ENCODE measurements at places on chromosomes 5 and 9.

DNA sequence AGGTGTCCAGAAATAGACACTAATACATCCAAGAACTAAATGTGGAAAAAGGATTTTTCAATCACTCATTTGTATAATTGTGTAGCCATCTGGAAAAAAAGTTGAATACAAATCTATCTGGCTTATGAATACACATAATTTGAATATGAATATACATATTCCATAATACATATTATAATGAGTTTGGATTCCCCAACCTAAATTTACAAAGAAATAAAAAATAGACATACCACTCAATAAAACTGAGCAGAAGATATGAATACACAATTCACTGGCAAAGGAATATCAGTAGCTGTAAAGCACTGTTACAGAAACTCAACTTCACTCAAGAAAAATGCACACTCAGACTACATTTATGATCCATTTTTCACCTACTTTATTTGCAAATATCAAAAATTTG, 121.9 kb upstream of the EDIL3 start:
- DNase-seq = no peak

DNA sequence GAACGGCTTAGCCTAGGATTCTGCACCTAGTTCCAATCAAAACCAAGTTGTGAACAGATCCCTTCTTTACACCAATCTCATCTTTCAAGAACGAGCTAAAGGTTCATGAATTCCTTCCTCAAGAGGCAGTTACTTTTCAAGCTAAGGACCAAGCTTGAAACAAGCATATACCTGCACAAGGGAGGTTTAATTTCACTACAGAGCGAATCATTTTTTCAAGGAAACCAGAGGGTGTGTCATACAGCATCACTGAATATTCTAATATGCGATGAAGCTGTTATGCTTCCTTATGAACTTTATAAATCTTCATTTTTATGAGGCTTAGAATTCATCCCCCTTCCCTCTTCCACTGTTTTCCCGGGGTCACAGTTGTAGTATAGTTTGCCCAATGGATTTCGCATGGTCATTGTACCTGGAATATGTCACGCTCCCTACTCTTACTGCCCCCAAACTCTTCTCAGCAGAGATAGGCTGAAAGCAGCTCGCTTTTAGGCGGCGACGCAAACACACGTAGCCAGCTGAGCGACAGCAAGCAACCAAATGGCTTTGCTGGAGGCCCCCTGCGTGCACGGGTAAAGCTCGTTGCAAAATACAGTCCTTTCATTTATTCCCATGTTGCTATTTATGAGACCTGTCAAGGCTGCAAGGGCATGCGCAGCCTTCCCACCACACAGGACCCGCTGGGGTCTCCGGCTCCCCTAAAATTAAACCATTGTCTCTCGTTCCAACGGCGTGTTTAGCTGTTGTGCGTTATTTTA, 832 bp downstream of the LMBRD2 start:
- peak; percentile 68 for DNase-seq

DNA sequence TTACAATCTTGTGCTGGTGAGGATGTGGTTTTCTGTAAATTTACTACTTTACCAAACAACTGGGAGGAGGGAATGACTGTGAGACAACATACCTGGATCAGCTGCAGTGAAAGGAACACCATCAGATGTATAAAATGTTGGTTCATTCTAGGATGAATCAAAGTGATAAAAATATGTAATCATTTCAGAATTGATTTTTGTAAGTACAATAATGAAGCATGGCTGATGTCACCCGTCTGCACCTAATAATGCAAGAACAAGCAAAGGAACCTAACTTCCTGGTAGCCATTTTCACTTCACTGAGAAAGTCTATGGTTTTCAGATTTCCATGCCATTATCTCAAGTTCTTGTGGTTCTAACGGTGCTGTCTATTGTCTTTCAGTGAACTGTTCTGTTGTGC, 18.7 kb upstream of the C5orf34 start:
- no peak for DNase-seq

GRCh38 chr9:19424176-19424779, 15.5 kb downstream of the ACER2 start:
- no peak for DNase-seq

GRCh38 chr5:159273923-159274322, 10.8 kb downstream of the UBLCP1 start:
- DNase-seq = no peak

- DNase-seq = no peak
Observed at GRCh38 chr5:116137544-116138378, 52.9 kb downstream of the COMMD10 start.

DNA sequence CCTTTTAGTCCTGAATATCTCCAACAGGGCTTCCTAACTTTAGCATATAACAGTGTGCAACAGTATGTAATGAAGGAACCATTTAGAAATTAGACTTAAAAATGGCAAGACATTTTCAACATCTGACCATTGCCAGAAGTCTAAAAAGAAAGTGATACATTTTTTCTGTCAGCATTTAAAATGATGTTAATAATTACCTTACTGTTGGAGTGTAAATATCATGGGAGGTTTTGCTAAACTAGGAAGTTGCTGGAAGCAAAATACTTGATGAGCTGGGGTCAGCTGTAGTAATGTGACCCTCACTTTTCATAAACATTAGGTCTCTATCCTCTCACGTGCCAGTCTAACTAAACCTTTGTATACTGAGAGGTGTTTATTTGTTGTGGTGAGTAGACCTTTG, 68.8 kb downstream of the NTRK2 start:
- no peak for DNase-seq

GRCh38 chr5:77845324-77845646, 69.1 kb upstream of the TBCA start:
- no peak for DNase-seq

GRCh38 chr5:170477906-170478305, 25.9 kb upstream of the KCNIP1 start:
- no peak for DNase-seq

GRCh38 chr9:5511935-5512580, 1.7 kb downstream of the PDCD1LG2 start:
- DNase-seq = no peak

GRCh38 chr5:172544371-172545095, 90.2 kb upstream of the SH3PXD2B start:
- DNase-seq = no peak

- DNase-seq = no peak
Observed at GRCh38 chr9:131235480-131235851, 40.8 kb downstream of the FAM78A start.

DNA sequence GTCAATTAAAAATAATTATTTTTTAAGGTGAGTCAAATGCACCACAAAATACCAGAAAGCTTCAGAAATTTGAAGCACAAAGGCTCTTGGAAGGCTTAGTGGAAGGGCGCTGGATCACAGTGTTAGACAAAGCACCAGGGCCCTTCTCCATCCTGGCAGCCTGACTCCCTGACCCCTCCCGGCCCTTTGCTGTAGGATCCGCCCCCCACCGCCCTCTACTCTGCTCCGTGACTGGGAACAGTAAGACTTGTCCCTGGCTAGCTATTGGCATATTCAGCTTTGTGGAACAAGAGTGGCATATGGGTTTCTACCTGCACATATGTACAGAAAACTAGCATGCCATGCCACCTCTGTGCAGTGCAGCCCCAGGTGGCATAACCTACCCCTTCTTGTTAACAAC, 222.1 kb downstream of the SYK start:
- DNase-seq = no peak

Measured in Caco-2 (cell line).